Stimulated activated CD4-positive, alpha-beta T cell treated with anti-CD3 and anti-CD28 coated beads, Interleukin-1b, Interleukin-23, amount 100 ng/mL, for 1 hour (primary cell): ENCODE measurements at places on chromosomes 5 and 9.

DNA sequence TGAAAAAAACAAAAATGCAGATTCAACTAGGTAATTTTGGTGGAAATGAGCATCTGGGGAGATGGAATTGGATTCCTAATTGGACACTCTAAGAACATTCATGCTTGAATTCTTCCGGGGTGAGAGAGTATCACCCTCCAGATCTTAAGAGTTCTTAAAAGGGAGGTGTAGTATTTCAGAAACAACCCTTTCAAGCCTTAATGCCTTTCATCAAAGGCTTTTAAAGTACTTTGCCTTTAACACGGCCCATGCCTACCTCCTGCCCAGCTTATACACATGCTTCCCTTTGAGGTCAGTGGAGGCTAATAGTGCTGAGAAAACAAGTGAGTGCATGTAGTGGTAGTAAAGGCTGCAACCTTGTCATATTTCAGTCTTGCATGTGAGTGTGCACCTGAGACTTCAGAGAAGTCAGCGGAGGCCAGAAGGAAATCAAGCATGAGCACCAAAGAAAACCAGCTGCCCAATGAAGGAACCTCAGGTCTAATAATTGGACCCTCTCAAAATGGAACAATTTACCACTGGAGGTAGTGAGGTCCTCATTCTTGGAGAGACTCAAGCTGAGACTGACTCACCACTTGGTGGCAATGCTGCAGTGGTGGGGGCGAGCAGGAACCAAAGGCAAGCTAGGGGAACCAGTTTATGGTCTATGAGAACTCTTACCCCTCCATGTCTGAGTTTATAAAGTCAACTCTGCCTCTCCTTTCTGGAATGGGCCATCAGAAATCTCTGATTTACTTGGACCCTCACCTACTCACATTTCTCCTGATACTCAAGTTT is 98.4 kb upstream of the GDNF start:
- no peak for DNase-seq

GRCh38 chr5:33781286-33781685 is 110.5 kb downstream of the ADAMTS12 start:
- DNase-seq = no peak

DNA sequence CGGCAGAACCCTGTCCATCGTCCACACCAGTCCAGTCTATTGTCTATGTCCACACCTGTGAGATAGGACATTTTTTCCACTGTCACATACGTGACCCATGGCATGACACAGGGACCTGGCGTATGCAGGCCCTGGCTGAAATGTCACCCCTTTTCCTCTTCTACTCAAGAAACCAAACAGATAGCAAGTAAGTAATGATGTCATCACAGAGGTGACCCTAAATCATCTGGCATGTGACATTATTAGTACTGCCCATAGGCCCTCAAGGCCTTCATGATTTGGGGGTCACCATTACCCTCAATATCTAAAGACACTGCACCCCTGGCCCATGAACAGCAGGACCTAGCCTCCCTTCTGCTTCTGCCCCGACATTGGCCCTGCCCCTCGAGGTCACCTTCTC is 88.3 kb downstream of the LHX2 start:
- DNase-seq = no peak

DNA sequence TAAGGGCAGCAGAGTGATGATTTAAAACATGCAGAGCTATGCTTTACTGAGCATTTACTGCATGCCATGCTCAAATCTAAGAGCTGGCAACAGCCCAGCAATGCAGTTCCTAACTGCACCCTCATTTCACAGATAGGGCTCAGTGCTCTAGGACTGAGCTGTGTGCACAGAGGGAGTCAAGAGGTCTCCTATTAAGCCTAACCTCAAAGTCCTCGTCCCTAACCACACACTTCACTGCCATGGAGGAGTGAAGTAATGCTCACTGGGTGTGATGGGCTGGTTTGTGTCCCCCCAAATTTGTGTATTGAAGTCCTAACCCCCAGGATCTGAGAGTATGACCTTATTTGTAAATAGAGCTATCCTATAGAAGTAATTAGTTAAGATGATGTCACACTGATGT is 25.9 kb downstream of the BARX1 start:
- DNase-seq = no peak

GRCh38 chr9:107708791-107709190 is 219.2 kb upstream of the KLF4 start:
- no peak for DNase-seq

DNA sequence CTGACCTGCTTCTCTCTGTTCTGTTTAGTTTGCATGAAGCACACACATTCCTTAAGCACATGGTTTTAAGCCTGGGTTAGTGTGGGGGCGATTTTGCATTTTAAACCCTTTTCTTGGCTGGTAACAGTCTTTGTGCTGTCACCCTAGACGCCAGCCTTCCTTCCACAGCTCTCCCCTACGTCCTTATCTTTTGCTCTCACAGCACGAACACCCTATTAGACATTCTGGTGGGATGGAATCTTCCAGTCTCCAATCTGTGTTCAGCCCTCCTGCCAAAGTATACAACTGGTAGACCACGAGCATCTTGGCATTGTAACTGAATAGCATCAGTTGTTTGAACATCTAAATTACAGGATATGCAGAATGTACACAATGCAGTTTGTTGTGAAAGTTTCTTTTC is 316.9 kb upstream of the IRX2 start:
- no peak for DNase-seq

- DNase-seq = peak; percentile 94
These were observed 2.0 kb upstream of the LCN12 start for GRCh38 chr9:136949817-136950655.
